ENCODE measurements at places on chromosomes 13 and 19. TPM values are rescaled to one million over a fixed set of nuclear protein-coding genes. Genes with fewer than 3 reads are reported as not detected.

DNA sequence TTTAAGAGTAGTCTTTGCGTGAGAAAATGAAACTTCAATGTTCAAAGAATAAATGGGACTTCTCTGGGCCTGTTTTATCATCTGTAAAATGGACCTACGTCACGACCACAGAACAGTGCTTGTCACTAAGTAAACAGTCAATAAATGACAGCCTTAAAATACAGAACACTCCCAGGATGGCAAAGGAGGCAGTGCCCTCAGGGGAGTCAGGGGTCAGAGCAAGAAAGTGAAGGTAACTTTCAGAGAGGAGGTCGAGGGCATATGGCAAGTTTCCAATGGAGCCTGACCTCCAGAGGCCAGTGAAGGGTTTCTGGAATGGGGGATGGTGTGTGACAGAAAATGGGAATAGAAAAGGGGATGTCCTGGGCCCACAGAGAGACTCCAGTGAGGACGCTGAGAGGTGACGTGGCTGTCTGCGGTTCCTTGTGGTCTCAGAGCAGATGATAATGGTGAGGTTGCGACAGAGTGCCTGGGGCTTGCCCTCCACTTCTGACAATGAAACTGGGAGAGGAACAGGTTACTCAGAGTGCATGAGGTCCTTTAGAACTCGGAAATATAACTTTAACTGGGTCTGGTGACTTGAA, 91.8 kb downstream of the UBL3 start:
- H3K4me3 ChIP-seq, result no peak overlapping the region
- H3K36me3 ChIP-seq, result no peaks in the 10 kb centered on the region
- H3K27ac ChIP-seq, result no peak overlapping the region
- no peak for DNase-seq
- peaks cover 5% of the 10 kb centered on the region for H3K4me1 ChIP-seq

Gene ZNF793
- total RNA-seq, result 2.9 TPM

Gene DLL3
- not detected for total RNA-seq

DNA sequence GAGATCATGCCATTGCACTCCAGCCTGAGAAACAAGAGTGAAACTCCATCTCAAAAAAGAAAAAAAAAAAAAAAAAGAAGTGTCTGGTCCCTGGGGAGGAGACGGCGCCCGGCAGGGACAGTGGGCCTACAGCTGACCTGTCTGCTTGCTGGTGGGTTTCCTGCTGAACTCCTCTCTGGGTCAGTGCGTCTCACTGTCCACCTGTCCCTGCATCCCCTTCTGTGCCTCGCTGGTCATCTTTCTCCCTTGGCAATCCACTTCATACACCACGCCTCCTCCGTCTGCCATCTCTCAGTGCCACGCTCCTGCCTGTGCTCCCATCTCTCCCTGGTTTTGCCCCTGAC, 63.4 kb downstream of the ACSBG2 start:
- H3K4me3 ChIP-seq, result peak overlapping the region; percentile 62
- no peaks in the 10 kb centered on the region for H3K27me3 ChIP-seq
- no peaks in the 10 kb centered on the region for H3K36me3 ChIP-seq
- H3K27ac ChIP-seq, result peak overlapping the region; percentile 72
- DNase-seq, result no peak
- H3K4me1 ChIP-seq, result peaks cover 17% of the 10 kb centered on the region

GRCh38 chr13:103758222-103758621, 692.0 kb upstream of the SLC10A2 start:
- no peaks in the 10 kb centered on the region for H3K36me3 ChIP-seq
- DNase-seq, result no peak
- H3K27ac ChIP-seq, result no peak overlapping the region

Gene FOSB
- total RNA-seq, result 1.1 TPM

DNA sequence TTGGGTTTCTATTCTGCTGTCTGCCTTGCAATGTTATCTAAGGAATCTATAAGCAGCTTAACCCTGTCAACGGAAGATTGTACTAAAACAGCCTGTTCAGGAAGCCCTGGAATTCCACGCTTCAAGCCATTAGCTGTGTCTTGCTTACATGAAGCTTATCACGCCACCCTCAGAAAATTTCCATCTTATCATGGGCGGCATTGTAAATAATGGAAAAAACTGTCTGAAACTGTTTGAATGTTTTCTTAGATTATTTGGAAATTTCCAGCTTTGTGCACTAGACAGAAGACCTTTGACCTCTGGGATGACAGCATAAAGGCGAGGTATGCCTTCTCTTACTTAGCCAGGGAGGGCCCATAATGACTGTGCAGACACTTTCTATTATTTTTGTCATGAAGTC, 319.7 kb downstream of the KCNRG start:
- no peak overlapping the region for H3K4me3 ChIP-seq
- DNase-seq, result no peak
- H3K27ac ChIP-seq, result no peak overlapping the region
- no peaks in the 10 kb centered on the region for H3K4me1 ChIP-seq
- no peaks in the 10 kb centered on the region for H3K36me3 ChIP-seq
